ENCODE measurements at places on chromosomes 7 and 10.

DNA sequence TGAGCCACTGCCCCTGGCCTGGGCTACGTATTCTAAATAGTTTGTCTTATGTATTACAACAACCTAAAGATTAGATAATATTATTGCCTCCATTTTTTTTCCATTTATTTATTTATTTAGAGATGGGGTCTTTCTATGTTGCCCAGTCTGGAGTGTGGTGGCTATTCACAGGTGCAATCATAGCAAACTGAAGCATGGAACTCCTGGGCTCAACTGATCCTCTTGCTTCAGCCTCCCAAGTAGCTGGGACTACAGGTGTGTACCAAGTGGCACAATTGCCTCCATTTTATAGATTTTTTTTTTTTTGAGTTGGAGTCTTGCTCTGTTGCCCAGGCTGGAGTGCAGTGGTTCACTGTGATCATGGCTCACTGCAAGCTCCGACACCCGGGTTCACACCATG, 6.5 kb upstream of the TRA2A start:
- DNase-seq, result no peak

GRCh38 chr7:55326081-55326835, 38.9 kb upstream of the LANCL2 start:
- no peak for DNase-seq

DNA sequence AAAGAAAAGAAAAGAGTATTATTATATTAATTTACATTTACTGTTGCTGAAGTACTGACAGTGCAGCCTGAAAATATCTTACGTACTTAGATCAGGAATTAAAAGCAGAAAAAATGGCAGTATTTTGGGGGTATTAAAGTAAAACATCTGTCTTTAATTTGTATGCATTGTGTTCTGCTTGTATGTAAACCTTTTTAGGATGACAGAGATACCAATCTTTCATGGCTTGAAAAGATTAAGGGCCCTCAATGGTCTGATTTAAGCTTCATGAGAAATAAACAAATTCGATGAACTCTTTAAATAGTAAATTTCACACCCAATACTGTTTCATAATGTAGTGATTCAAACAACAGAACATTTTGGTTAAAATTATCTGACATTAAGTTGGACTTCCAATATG, 116.3 kb downstream of the MLLT10 start:
- no peak for DNase-seq

DNA sequence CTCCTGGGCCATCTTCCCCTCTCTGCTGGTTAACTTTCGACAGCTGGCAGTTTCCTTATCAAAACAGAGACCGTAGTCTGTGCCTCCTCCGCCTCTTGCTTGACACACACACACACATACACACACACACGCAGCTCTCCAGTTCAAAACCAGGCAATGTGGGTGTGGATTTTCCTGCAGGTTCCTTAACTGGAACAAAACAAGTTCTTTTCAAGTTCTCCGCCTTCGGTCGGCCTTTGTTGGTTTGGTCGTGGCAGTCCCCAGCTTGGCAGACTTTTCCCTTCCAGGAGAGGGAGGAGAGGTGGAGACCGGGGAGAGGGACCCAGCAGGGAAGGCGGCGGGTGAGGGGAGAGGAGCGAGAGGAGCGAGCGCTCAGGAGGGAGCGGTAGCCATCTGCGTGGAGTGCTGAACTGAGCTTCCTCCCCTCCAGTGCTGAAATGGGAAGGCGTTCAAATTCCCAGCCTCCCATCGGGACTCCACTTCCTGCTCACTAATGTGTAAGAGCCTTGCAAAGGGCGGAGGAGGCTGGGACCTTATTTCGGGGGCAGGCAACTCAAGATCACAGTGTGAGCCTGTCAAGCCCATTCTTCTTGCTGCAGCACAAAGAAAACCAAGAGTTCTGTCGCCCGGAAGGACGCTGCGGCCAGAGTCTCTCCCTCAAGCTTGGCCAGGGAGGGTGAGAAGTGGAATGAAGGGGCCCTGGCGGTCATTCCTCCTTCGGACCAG, 120.6 kb downstream of the PRPF18 start:
- DNase-seq, result peak; percentile 29

- no peak for DNase-seq
These were observed 32.3 kb downstream of the GARS1 start for GRCh38 chr7:30627026-30627425.

DNA sequence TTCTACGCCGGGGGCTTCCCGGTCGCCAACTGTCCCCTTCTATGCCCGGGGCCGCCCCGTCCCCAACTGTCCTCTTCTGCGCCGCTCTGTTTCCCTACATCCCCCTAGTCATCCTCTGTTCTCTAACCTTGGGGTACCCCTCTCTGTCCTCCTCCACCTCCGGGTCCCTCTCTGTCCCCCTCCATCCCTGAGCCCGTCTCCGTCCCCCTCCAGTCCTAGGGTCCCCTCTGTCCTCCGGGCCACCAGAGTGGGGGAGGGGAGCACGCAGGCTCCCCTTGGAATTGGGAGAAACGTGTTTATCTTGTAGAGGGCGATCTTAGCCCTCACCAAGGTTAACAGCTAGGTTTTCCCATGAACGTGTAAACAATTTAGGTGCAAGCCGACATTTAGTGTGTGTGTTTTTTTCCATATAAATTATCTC, 852 bp upstream of the KLF6 start:
- DNase-seq, result no peak

DNA sequence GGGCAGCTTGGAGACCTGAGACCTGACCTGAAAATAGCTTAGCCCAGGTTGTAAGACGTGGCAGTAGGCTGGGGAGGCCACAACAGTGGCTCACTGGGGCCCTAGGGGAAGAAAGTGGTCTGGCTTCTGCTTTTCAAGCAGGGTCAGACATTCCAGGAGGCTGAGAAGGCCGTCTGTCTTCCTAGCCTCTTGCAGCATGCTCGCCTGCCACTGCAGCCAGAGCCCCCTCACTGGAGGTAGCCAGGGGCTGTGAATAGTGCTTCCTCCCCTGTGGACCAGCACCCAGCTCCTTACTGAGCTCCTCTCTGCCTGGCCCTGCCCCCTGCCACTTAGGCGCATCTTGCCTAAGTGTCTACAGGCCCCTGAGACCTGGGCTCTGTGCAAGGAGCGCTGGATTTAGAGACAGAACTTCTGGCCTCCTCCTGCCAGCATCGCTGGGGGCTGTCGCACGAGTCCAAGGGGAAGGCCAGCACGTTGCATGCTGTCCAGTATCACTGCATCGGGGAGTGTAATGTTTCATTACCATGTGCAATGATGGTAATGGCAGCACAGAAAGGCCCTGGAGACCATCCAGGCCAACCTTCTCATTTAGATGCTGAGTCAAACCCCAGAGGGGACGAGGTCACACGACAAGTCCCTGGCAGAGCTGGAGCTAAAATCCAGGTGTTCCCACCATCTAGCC, 12.7 kb downstream of the ZMIZ1 start:
- DNase-seq, result no peak

DNA sequence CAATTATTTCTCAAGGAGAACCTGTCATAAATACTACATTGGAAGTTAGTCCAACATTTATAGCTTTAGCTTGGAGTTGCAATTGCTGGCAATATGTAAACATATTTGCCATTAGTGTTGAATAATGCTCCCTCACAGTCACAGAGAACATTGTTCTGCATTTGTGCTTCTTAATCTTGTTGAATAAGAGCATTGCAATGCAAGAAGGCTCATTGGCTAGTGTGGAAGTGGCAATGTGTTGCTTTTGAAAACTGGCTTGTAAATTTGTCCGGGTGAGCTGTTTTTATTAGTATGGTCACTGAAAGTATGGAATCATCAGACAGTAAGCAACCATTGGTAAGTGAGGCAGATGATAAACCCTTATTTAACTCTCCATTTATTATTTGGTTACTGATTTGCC, 47.7 kb upstream of the MBL2 start:
- no peak for DNase-seq

DNA sequence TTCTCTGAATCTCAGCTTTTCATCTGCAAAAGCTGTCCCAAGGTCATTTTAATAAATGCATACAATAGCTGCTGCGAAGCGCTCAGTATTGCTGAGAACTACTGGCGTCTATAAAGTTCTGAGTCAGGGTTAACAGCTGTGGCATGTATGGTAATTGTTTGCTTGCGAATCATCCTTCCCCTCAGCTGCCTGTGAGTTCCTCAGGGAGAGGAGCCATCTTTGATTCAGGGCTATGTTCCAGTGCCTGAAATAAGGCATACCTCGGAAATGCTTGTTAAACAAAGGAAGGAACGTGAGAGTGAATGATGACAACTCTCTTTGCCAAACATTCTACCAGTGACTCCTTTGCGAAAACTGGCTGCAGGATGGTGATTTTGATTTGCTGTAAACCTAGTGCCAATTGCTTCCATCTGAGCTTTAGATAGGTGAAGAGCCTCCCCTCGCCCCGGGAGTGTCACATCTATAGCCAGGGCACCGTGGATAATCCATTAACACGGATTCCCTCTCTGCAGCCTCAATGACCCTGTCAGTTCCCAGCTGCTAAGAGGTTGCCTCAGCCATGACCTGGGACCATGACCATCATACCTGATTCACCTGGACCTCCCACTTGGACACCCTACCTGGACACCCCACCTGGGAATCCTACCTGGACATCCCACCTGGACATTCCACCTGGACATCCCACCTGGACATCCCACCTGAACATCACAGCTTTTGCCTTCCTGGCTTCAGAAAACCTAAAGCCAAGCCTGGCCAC, 39.6 kb downstream of the GPRIN2 start:
- no peak for DNase-seq

DNA sequence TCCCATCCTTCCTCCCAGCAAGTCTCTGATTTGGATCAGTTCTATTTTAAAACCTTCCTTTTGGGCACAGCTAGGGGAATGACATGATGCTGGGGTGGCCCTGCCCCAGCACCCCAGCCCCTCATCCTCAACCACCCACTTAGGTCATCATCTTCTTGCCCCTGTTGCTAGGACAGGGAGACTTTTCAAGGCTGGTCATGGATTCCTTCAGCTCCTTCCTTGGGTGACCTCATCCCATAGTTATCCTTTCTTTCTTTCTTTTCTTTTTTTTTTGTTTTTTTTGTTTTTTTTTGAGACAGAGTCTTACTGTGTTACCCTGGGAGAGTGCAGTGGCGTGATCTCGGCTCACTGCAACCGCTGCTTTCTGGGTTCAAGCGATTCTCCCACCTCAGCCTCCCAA, 127.2 kb downstream of the WDFY4 start:
- DNase-seq, result no peak

Data from T-helper 2 cell (primary cell).